Epithelial cell of prostate (primary cell): ENCODE measurements at places on chromosomes 12 and 14.

- DNase-seq: no peak
Measured at GRCh38 chr14:25485381-25485780, 435.4 kb upstream of the STXBP6 start.

GRCh38 chr14:64762044-64763034 is 58.1 kb downstream of the PLEKHG3 start:
- peak; percentile 68 for DNase-seq

DNA sequence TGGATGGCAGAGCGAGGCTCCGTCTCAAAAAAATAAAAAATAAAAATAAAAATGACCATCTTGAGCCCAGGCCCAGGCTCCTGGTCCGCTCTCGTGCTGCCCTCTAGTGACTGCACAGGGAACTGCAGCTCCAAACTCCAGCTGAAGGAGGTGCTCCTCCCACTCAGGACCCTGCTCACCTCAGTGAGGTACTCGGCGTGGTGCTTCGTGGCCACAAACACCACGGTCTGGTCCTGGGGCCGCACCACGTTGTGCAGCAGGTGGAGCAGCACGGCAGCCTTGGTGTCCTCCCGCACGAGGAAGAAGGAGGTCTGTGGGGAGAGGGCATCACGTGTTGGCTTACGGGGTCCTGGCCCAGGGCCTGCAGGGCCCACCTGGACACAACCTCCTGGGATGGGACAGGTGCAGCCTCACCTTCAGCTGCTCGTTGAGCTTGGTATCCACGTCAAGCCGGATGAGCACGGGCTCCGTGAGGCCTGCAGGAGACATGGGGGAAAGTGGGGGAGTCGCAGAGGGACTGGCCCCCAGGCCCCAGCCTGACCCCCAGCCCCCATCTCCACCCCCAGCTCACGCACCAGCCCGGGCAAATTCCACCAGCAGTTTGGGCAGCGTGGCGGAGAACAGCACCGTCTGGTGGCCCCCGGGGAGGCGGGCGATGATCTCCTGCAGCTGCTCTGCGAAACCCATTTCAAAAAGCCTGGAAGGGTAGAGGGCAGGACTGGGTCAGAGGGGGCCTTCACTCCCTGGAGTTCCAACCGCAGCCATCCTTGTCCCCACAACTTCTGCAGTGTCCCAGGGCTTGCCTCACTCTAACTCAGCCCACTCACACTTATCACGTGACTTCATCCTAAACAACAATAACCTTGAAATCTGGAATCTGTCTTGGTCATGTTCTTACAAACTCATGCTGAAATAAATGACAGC is 10.6 kb downstream of the DDX54 start:
- DNase-seq: no peak

GRCh38 chr12:131860472-131861260 is 32.5 kb downstream of the MMP17 start:
- no peak for DNase-seq

- peak; percentile 95 for DNase-seq
Measured at GRCh38 chr12:58425481-58426392, 484.4 kb downstream of the ATP23 start.

DNA sequence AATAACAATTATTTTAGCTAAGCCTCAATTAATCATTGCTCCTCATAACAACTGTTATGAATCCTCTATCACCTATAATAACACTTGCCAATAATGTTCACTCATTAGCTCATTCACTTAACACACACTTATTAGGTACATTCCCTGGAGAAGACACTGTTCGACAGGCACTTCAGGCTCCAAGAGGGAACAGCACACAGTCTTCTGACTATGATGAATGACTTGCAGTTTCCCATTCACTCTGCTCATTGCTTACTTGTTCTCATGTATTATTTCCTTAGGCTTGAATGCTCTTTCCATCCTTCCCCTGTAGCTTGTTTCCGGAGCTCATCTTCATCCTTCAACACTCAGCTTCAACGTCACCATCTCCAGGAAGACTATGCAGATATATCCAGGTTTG is 437.3 kb downstream of the TMEM132D start:
- no peak for DNase-seq
